ENCODE measurements at places on chromosomes 7 and 10.

- DNase-seq, result no peak
Measured at GRCh38 chr10:121864168-121864567, 63.7 kb downstream of the ATE1 start.

GRCh38 chr7:42155584-42156290 lies 81.3 kb downstream of the GLI3 start:
- DNase-seq, result no peak

- no peak for DNase-seq
Measured at GRCh38 chr7:12403287-12404181, at the start of gene VWDE. Gene VWDE, minus strand, starts transcription at chr7:12403865. Its CDS starts 149 bp downstream, at chr7:12403716.

DNA sequence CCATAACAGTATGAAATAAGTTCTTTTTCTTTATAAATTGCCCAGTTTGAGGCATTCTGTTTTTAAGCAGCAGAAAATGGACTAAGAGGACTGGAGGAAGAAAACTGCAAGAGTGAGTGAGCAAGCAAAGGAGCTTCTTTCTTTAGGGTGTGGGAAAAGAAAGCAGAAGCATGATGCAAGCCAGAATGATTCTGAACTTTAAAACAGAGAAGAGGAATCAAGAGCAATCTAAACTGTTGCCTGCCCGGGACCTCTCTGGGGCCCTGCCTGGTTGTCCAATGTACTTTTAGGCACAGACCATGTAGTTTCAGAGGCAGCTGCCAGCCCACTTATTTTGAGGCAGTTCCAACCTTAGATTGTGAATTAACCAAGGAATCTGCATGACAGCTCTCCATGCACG lies 186.3 kb downstream of the PLPP4 start:
- DNase-seq, result no peak

- no peak for DNase-seq
Measured at GRCh38 chr10:30495687-30496086, 61.7 kb downstream of the MAP3K8 start.

GRCh38 chr7:85528581-85528980 lies 341.7 kb upstream of the SEMA3D start:
- no peak for DNase-seq
